ENCODE measurements at places on chromosomes 4 and X.

DNA sequence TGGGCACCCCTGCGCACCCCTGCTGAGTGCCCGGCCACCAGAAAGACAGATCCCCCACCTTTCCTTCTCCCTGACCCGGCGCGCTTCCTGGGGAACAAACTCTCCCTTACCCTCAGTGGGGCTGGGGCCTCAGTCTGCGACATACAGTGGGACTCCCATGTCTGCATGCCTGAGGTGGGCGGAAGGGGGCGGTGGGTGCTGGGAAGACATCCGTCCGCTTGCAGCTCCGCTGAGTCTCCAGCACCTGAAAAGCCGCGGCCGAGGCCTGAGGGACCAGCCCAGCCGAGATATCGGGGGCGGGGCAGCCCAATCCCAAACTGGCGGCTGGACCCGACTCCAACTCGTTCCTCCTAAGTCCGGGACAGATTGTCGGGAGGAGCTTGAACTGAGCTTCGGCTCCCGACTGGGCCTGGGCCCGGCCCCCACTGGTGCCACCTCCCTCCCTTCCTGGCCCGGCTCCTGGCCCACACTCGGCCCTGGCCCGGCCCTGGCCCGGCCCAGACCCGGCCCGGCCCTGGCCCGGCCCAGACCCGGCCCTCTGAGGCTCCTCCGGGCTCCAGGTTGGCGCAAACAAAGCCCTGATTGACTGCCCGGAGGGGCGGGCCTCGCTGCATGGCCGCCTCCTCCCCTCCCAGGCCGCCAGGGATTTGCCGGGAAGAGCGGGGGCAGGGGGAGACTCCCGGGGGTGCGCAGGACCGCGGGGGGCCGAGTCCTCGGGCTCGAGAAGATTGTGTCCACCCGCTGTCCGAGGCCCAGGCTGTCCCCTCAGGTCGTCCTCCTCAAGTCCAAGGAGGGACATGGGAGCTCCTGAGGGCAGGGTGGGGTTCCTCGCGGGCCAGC, 877 bp upstream of the SLC16A2 start:
- no peak for DNase-seq

DNA sequence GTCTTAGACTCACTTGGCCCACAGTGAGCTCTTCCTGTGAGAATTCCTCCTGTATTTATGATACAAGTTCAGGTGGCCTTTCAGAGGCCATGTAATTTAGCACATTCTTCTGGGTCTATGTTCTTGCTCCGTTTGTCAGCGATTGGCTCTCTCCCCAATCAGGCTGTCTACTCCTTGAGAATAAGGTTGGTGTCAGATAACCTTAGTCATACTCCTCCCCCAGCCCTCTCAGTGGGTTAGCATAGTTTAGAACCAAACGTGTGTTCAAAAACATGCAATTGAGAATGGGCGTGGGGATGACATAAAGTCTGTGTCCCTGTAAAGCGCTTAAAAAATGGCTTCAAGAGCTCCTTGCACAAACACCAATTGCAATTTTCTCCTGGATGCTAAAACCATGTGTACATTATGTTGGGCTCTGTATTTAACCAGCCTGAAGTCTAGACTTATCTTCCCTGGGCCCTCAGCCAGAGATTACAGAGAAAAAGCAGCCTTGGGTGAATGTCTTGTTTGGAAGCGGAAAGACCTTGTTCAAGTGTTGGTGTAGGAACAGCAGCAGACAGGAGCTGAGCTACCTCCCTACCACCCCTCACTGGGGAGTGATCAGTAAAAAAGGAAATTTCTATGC, 9.9 kb upstream of the CT47C1 start:
- DNase-seq: no peak

DNA sequence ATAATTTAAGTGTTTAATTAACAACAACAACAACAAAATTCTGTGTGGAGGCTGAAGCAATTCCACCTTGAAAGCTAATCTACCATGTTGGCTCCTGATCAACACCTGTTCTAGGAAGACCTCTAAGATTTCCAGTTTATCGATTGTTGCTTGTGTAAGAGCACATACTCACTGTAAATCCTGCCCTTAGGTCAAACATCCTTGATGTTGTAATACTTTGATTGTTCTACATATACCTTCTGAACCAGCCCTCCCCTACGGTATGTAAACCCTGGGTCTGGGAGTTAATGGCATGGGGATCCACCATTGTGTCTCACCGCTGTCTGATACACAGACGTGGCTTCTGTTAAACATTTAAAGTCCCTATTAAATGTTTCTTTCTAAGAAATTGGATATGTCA, 73.2 kb downstream of the RASL11B start:
- DNase-seq: no peak

DNA sequence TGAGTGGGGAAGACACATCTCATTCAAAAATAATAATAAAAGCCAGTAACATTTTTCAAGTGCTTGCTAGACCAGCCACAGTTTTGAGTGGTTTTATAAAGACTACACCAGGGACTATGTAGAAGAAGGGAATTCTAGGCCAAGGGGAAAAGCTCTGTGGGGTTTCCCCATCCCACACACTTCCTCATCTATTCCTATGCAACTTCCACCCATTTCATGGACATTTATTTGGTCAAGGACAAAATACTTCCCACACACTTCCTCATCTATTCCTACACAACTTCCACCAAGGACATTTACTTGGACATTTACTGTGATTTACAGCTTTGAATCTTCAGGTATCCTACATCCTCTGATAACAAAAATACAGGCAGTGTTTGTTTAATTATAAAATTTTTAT, 86.5 kb upstream of the KLF3 start:
- no peak for DNase-seq

DNA sequence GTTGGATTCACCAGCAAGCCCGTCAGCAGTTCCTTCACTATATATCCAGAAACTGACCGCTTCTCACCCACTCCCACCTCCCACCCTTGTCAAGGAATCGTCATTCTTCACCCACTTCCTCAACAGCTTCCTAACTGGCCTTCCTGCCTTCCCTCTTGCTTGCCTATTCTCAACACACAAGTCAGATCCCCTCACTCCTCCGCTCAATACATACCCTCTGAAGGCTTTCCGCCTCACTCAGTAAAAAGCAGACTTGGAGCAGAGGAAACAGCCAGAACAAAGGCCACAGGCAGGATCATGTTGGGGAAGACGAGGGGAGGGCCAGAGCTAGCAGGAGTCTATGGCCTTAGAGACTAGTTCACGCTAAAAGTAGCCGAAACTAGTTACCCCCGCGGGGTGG, 23.7 kb downstream of the RWDD4 start:
- DNase-seq: no peak

All from GM13977 (cell line).